AG08396 (cell line): ENCODE measurements at places on chromosomes 7 and 10.

GRCh38 chr10:74178042-74178791 is 27.2 kb downstream of the ADK start:
- DNase-seq, result no peak

- DNase-seq, result peak; percentile 67
These were observed 21.0 kb upstream of the LRRC17 start for GRCh38 chr7:102891693-102892261.

GRCh38 chr10:132677096-132677472 is 108.9 kb downstream of the NKX6-2 start:
- DNase-seq, result no peak

DNA sequence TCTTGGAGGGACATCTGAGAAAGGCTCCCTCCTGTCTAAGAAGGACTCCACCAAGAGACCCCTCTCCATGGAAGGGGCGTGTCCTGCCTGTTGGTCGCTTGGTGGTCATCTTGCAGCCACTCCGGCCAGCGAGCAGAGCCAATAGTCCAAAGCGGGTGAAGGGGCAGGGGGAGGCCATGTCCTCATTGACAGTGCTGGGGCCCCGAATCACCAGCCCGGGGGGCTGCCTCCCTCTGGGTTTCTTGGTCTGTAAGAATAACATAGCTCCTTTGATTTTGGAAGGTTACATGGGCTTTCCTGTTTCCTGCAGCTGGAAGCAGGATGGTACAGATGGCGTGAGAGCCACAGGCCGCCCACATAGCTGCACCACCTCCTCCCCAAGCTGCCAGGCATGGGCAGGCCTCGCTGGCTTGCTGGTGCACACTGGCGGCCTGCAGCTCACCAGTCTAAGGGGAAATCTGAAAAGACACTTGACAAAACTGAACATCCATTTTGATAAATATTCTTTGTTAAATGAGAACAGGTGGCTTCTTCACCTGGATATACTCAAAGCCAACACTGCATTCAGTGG is 105.8 kb downstream of the ARHGAP22 start:
- no peak for DNase-seq

DNA sequence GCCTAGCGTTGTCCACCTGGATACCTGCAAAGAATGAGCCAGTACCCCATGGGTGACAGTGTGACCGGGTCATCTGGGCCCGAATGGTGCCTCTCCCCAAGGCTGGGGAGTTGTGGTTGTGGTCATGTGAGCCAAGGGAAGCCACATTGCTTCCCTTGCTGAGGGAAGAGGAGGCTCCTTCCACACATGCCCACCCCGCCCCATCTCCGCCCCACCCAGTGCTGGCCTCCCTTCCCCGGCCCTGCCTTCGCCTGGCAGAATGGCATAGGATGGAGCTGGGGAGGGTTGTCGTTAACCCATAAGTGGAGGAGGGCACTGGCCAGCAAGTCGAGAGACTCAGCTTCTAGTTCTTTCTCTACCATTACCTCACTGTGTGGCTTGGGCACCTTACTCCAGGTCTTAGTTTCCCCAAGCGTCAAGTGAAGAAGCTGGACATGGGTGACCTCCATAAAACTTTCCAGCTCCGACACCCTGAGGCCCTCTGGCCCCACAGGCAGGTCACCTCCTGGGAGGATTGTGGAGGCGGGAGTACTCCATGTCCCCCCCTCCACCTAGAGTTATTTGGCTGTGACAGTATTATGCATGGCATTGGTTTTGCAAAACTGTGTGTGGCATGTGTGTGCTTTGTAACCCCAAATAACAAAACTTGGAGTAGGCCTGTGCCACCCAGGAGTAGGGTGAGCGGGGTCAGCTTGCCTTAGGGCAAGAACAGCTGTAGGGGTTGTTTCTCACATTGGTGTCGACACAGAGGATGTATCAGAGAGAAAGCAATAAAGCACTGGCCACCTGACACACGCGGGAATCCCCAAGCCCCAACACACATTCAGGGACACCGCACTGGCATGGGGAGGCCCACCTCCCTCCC is 90.5 kb upstream of the MACROH2A2 start:
- DNase-seq, result peak; percentile 1

- no peak for DNase-seq
These were observed 50.8 kb downstream of the CXCL12 start for GRCh38 chr10:44334091-44334490.

- no peak for DNase-seq
These were observed 572.1 kb upstream of the POM121L12 start for GRCh38 chr7:52463341-52463740.

GRCh38 chr7:134657526-134657925 is 10.9 kb downstream of the BPGM start:
- DNase-seq, result no peak

DNA sequence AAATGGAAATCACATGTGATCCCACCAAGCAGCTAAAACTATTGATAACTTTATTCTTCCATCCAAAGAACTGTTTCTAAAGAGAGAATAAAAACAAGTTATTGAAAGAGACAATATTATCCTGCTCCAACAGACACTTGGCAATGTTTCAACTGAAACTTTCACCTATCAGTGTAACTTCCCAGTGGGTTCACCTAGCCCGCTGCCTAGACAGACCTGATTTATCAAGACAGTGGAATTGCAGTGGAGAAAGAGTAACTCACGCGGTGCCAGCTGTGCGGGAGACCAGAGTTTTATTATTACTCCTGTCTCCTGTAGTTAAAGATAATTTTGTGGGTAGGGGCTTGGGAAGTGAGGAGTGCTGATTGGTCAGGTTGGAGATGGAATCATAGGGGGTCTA is 199.8 kb downstream of the AHR start:
- no peak for DNase-seq

DNA sequence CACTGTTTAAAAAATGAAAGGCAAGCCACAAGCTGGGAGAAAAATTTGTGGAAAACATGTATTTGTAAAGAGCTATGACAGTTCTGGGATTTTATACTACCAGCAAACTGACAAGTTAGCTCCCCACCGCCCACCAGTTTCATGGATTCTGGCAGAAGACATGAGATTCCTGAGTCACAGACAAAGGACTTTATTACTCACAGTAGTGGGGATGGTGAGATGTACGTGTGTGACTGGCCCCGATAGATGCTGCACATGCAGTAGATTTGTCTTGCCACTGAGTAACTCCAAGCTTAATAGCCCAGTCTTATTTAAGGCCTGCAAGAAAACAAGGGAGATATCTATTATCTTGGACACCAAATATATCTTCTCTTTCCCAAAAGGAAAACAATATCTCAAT is 281.7 kb downstream of the AHR start:
- DNase-seq, result peak; percentile 50

DNA sequence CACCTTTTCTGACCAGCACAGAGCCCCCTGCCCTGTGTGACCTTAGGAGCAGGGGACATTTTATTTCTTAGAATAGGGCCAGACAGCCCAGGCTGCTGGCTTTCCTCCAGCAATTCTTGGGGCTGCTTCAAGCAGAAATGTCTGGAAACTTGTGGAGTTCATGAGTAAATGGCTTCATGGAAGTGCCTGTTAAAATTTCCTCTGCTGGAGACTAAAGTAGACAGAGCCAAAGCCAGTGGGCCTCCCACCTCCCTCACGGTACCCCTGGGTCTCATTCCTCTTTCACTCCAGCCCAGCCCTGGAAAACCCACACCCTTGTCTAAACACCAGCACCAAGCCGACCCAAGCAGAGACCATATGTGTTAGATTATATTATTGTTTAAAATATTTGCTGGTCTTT is 505.5 kb upstream of the ZMIZ1 start:
- DNase-seq, result no peak

- DNase-seq, result no peak
These were observed 73.4 kb downstream of the ALOX5 start for GRCh38 chr10:45447416-45447815.

DNA sequence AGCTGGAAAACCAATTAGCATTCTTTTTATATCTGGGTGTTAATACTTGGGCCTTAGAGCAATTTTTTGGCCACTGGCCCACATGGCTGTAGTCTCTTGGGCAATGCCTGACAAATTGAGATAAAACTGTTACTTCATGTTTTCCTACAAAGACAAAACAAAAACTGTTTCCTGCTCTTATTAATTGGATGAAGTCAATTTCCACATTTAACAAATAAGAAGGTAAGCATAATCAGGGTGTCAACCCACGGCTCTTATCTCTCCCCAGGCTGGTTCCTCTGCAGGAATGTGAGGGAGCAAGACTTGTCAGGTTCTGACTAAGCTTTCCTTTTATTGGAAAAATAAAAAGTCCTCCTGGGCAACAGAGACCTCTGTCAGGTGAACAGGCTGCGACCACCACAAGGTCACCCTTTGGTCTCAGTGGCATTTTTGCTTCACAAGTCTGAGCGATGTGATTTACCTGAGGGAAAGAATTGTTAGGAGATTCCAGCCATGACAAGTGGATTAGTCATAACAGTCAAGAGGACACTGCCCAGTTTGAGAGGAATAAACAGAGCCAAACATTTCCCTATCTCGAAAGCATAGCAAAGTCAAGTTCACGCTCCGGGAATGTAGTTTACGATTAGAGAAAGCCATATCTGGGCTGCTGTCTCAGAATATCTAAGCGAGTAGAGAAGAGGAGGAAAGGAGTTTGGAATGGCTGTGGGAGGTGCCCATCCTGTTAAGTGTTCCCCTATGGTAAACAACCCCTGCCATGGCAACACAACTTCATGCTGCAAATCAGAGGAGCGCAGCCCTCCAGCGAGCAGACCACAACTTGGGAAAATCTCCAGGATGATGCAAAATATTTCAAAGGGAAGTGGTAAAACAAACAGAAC is 144.4 kb downstream of the TES start:
- DNase-seq, result peak; percentile 86

DNA sequence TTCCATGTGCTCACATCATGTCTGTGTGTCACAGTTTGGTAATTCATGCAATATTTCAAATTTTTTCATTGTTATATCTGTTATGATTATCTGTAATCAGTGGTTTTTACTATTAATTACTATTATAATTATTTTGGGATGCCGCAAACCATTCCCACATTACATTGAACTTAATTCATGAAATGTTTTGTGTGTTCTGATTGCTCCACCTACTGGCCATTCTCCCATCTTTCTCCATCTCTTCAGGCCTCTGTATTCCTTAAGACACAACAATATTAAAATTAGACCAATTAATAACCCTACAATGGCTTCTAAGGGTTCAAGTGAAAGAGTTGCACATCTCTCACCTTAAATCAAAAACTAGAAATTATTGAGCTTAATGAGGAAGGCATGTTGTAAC is 398.5 kb downstream of the PCDH15 start:
- DNase-seq, result no peak

GRCh38 chr10:124461642-124462347 is at the start of gene LHPP:
TSS of gene LHPP (plus strand) at chr10:124461823. CDS start at chr10:124461863, 40 bp downstream.
- peak; percentile 95 for DNase-seq

DNA sequence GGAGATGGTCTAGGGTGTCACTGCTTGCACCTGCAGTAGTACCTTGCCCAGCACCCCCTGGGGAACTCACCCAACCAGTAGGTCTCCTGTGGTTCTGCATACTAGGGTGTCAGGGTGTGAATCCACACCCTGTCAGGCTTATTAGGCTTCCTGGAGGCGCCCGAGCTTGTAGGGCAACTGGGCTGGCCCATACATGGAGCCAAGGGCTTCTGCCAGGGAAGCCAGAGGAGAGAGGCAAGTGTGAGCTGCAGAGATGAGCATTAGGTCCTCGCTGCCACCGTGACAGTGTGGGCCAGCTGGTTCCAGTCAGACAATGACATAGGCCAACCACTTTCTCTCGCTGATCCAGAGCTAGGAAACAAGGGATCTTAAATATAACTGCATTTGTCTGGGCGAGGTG is 11.2 kb downstream of the MXI1 start:
- no peak for DNase-seq

- DNase-seq, result no peak
These were observed 144.2 kb downstream of the KLF6 start for GRCh38 chr10:3640816-3641215.

DNA sequence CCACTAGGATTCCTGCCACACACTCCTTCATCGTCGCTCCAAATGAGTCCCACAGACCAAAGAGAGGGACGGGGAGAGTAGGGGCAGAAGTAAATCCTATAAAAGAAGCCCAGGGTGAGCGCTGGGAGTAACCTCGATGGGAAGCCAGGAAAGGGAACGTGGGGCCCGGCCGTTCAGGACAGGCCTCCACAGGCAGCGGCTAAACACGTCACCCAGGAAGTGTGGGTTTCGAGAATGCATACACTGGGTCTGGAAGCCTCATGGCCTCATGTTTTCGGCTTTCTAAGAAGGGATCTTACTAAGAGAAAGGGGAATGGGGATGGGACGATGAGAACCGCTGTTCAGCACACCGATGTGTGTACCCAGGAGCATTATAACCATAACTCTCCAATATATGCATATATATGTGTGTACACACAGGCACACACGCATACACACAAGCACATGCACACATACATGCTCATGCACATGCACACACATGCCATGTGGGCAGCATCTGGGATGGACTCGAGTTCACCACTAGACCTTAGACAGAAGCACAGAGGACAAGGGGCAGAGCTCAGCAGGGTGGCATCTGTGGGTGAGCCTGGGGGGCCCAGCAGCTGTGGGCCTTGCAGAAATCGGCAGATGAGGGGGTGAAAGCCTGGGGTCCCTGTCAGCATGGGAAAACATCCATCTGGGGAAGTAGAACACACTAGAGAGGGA is 14.8 kb upstream of the CNPY1 start:
- DNase-seq, result no peak

- no peak for DNase-seq
These were observed 38.0 kb downstream of the LHFPL3 start for GRCh38 chr7:104366390-104366789.

GRCh38 chr10:71969929-71970328 is 5.7 kb downstream of the CHST3 start:
- DNase-seq, result no peak

DNA sequence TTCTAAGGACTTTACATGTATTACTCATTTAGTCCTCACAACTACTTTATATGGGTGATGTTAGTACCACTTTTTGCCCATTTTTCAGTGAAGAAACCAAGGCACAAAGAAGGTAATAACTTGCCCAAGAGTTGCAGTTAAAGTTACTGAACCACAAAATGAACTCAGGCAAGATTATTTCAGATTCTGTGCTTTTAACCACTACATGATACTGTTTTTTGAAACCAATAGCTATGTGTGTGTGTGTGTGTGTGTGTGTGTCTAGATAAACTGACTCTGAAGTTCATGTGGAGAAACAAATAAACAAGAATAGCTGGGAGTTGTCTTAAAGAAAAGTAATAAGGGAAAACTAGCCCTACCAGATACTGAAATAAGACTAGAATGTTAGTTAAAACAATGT is 60.8 kb upstream of the OIT3 start:
- no peak for DNase-seq

- DNase-seq, result no peak
These were observed 51.7 kb downstream of the CREM start for GRCh38 chr10:35178331-35178730.

- no peak for DNase-seq
These were observed 20.5 kb downstream of the SGMS1 start for GRCh38 chr10:50603151-50603850.

DNA sequence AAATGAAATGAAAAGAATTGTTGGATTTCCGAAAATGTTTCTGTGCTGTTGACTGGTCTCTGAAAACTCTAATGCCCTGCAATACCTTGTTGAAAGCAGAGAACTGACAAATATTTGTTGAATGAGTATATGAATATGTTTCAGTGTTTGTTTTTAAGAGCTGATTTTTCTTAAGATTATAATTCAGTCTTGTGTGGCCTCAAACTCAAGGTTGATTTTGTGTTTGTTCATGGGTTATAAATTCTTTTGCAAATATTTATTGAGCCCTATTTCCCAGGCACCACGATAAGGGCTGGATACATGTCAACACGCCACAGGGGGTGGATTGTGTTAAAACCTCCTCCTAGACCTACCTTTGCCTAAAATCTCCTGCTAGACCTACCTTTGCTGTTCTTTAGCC is 203.9 kb upstream of the PLPP4 start:
- no peak for DNase-seq
